Fibroblast of skin of back (primary cell): ENCODE measurements at places on chromosomes 1 and 21.
A peak's percentile ranks its signal among the peaks of the same experiment; 100 is the strongest.

DNA sequence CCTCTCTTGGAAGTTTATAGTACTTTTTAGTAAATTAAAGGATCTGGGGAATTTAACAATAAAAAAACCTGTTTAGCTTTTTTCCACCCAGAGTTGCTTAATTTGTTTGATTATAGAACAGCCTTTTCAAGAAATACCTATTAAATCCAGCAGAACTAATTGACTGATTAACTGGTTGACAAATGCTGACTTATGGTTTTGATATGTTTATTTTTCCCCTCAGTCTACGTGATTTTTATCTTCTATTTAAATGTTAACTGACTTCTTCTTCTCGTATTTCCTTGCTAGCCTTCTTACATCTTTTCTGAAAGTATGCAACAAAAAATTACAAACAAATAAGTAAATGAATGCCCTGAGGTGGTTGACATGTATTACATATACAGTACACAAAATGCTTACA is 302.9 kb upstream of the SPAG17 start:
- DNase-seq: no peak

DNA sequence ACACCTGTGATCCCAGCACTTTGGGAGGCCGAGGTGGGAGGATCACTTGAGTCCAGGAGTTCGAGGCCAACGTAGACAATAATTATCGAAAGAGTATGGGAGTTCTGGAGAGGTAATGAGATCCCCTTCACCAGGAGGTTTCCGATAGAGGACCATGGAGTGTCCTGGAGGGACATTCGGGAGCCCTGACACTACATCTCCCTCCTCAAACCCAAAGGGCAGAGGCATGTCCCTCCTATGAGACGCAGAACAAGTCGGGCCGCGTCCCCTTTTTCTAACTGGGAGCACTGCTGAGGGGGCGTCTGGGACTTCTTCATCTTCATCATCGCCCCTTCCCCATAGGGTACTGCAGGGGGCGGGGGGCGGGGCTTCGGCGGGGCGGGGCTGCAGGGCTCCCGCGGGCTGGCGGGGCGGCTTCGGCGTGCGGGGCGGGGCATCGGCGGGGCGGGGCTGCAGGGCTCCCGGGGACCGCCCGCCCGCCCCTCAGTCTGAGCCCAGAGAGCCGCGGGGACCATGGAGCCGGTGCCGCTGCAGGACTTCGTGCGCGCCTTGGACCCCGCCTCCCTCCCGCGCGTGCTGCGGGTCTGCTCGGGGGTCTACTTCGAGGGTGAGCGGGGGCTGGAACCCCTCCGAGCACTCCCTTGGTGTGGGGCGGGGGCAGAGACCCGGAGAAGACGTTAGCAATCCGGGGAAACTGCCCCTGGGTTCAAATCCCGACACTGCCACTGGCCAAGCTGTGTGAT is at the start of gene THEMIS2:
TSS of gene THEMIS2 (plus strand) at position 486 of the 743 bp plus-strand sequence. CDS start at position 514, 28 bp downstream.
- DNase-seq: peak; percentile 49

GRCh38 chr1:1130206-1131120 is 14.6 kb upstream of the C1orf159 start:
- no peak for DNase-seq

- no peak for DNase-seq
These were observed 510.7 kb downstream of the RWDD3 start for GRCh38 chr1:95744731-95745130.
